NCI-H1092 treated with DMSO at 0.1 percent for 48 hours (cell line): ENCODE measurements at places on chromosomes 6 and 20.

DNA sequence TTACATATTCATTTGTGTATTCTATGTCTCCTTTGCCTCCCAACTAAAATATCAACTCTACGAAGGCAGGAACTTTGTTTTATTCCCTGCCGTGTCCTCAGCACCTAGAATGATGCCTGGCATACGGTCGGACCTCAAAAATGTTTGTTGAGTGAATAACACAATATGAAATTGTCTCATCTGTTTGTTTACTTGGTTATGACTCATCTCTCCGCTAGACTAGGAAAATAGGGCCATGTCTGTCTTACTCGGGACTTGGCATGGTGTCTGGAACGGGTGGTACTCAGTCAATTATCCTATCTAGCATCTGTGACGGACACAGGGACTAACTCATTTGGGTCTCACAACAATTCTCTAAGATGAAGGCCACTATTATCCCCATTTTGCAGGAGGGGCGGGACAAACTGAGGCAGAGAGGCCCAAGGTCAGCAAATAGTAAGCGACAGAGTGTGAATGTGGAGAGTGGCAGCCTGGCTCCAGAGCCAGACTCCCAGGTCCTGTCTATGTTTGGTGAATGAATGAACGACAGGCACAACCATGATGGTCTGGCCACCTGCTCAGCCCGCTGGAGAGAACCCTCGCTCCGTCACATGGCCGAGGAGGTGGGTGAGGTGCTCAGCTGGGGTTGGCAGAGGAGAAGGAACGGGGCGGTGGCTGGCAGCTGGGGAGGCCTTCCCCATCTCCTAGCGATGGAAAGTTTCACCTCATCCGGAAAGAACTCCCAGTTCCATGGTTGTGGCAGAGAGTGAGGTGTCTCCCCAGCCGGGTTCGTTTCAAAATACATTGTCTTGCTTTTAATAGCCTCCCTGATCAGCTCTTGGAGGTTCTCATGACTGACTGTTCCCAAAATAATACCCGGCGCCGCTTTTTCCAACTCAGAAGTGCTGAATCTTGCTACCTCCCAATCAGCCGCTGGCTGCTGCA, 27.6 kb upstream of the NFATC2 start:
- no peak for DNase-seq

GRCh38 chr6:135887069-135887468, 35.6 kb downstream of the PDE7B start:
- no peak for DNase-seq

GRCh38 chr6:70380252-70380651, 33.1 kb upstream of the FAM135A start:
- no peak for DNase-seq

DNA sequence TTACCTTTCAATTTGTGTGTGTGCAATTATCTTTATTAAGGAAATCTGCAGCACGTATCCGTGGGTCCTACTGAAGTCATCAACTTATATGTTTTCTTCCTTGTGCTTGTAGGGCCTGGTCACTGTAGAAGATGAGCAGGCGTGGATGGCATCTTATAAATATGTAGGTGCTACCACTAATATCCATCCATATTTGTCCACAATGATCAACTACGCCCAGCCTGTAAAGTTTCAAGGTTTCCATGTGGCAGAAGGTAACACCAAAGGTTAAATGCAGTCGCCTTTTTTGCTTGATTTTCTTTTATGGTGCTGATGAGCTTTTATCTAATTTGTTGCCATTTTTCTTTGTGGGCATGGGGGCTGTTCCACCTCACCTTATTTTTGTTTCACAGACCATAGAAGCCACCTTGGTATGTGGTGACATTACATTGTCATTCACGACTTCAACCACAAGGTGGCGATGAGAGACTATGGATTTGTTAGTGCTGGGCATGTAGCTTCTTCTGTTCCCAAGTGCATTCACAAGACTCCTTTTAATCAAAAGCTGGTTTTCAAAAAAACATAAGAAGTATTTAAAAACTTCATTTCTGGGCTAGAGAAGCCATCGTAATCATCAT, 106.5 kb upstream of the LAMP5 start:
- DNase-seq = peak; percentile 41

- DNase-seq = no peak
Observed at GRCh38 chr20:1895674-1896483, 672 bp downstream of the SIRPA start.

DNA sequence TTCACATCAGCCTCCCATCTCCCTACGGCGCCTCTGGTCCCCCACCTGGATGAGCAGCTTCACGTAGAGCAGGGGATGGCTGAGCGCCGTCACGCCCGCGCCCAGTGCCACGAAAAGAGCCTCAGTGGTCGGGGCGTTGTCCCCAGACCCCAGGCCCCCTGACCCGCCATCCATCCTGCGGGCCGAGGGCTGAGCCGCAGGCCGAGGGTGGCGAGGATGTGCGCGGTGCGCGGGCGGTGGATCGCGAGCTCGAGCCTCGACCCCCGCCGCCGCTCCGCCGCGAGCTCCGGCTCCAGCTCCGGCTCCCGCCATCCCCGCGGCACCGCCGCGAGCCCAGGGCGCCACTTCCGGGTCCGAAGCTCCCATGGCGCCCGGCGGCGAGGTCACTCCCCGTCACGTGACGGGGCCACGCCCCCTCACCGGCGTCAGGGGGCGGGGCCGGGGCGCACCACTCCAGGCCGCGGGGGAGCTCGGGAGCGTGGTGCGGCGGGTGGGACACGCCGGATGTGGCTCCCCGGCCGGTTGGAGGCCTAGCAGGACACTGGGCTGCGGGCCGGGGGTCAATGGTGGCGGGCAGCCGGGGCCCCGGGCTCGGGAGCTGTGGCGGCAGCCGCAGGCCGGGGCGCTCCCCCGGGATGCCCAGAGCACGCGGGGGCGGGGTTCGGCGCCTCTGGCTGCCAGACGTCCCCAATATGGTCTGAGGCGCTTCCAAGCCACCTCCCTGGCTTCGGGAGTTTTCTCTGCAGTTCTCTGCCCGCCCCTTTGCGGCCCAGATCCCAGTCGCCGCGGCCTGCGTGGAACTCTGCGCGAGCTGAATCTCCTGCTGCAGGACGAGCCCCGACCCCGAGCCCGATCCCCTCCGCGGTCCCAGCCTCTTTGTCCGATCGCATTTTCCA, at the start of gene MTCH1:
Gene MTCH1 (minus strand): TSS at position 389 of the 896 bp plus-strand sequence. CDS start 23 bp downstream, at position 366.
- peak; percentile 80 for DNase-seq

GRCh38 chr20:18754030-18754652, 59.4 kb upstream of the SCP2D1 start:
- no peak for DNase-seq

DNA sequence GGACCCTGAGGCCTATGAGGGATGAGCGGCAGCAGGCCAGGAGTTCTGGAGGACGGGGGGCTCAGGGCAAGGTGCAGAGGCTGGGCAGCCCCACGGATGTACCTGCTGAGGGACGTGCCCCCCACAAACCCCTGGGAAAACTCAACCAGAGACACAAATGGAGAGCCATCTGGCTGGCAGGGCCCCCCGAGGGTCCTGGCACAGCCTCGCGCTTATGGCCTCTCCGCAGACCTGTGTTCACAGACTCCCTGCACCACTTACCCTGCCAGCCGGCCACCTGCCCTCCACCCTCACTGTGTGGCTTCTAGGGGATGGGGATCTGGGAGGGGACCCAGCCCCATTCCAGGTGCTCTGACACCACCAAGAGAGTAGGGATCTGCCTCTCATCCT, 3.4 kb upstream of the ZBTB46 start:
- no peak for DNase-seq

- no peak for DNase-seq
Observed at GRCh38 chr6:37709250-37709931, 11.7 kb upstream of the MDGA1 start.
